ENCODE measurements at places on chromosomes 11 and 22.

DNA sequence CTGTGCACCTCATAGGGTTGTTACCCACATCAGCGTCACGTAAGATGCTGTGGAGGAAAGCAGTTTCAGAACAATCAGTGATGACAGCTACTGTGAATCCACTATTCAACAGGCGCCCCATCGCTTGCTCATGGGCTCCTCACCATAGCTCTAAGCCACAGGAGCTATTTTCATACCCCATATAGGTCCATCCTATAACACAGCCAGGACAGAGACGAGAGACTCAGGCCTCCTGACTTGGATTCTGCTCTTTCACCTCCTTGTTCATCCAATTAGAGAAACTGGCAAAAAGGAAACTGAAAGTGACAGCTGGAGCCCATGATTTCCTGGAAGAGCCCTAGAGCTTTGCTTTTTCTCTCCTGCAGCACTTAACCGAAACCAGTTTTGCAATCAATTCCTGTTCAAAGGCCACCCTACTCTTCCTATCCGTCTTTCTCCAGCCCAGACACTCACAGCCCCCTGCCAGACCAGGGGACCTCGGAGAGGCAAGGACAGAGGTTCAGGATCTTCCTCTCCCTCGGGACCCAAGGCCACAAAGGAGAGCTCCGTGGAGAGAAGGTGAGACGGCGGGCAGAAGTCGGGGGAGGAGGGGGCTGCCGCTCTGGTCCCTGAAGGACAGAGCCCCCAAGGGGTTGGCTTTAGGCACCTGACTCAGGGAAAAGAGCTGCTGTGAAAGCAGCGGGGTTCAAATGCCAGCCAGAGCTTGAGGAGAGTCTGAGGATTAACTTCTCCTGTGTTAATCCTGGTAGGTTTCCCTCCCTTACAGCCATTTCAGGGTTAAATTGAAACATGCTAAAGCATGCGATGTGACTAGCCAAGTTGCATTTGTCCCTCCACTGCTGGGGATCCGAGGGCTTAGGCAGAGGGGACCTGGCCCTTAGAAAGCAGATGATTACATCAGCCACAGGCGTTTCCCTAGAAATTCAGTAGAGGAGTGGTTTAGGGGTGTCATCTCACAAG lies at the start of gene APOL6:
TSS of gene APOL6 (plus strand) at position 381 of the 960 bp plus-strand sequence. CDS start 7,980 bp downstream, outside the sequence.
- DNase-seq: peak; percentile 23

DNA sequence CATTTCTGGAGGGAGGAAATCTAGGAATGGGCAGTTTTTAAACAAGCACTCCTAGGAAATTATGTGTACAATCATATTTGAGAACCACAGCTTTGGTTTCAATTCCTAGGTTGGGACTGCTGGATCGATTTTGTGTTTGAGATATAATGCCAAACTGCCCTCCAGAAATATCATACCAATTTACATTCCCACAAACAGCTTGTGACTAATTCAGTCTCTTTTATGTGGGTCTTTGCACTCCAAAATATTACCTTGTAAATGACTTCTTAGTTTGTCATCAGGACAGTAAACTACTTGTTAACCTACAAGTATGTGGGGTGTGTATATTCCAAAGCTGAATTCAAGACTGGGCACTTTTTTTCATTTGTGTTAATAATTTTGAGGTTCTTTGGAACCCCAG lies 9.8 kb upstream of the BARX2 start:
- DNase-seq: no peak

DNA sequence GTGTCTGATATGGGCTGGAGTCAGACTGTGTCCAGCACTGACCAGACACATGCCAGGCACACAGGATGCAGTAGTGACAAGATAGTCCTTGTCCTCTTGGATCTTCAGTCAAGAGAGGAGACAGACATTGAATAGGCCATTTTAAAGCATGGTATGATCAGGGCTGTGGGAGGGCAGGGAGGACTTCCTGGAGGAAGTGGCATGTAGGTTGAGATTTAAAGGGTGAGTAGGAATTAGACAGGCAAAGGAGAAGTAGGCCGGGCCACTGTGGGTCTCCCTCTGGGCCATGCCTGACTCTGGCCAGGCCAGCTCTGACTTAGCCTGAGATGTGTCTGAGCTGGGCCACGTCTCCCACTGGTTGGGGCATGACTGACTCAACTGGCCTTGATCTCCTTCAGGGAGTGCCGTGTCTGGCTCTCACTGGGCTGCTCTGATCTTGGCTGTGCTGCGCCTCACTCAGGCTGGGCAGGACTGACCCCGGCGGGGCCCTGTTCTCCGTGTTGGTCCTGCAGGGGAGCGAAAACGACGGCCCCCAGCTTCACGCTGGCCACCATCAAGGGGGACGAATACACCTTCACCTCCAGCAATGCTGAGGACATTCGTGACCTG lies 71.2 kb downstream of the MYO7A start:
- DNase-seq: no peak

DNA sequence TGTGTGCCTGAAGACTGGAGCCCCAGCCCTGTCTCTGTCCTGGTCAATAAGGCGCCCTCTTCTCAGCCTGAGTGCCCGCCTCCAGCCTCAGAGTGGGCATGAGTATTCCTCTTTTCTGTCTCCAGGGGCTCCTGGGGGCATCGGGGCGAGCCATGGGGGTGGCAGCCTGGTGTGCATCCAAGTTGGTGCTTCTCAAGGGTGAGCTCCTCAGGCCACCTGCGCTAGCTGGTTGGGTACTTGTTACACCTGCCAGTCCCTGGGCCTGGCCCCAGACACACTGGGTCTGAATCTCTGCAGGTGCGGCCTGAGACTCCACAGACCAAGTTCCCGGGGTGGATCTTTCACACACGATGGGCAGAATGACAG lies 168.6 kb upstream of the B3GAT1 start:
- no peak for DNase-seq

GRCh38 chr11:13040969-13041561 lies 31.9 kb downstream of the RASSF10 start:
- DNase-seq: no peak

GRCh38 chr11:72083414-72083813 lies 2.8 kb downstream of the LRRC51 start:
- no peak for DNase-seq

GRCh38 chr11:91761406-91762025 lies 463.1 kb upstream of the FAT3 start:
- DNase-seq: no peak

GRCh38 chr11:16469968-16470367 lies 113.6 kb upstream of the SOX6 start:
- no peak for DNase-seq

DNA sequence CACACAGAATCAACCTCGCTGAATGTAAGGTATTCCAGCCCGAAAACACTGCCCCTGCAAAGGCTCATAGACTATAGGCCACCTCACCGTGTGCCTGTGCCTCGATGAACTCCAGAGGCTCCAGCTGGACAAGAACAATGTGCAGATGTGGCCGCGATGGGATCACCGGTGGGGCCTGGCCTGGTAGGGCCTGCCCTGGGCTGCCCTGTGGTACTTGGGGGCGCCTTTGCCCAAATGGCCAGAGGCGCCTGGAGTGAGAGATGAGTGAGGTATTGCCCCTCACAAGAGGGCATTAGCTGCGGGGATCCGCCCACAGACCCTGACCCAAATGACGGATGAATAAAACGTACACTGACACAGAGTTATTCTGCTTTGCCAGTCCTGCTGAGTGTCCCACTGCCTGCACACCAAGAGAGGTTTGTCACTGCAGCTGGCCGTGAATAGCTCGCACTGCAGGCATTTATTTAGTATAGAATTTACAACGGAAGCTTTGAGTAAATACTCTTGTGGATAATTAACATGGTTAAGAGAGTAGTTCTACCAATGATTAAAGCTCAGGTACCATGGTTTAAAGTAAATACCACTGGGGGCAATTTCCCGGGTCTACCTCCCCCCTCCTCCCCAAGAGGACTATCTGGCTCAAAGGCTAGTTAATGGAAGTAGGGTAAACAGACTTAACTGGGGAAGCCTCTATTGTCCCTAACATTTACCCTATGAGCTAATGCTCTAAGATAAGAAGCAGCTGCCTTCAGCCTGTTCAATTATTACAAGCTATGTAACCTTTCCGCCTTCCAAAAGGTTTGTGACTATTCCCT lies 101.1 kb upstream of the IGLL5 start:
- DNase-seq: no peak

DNA sequence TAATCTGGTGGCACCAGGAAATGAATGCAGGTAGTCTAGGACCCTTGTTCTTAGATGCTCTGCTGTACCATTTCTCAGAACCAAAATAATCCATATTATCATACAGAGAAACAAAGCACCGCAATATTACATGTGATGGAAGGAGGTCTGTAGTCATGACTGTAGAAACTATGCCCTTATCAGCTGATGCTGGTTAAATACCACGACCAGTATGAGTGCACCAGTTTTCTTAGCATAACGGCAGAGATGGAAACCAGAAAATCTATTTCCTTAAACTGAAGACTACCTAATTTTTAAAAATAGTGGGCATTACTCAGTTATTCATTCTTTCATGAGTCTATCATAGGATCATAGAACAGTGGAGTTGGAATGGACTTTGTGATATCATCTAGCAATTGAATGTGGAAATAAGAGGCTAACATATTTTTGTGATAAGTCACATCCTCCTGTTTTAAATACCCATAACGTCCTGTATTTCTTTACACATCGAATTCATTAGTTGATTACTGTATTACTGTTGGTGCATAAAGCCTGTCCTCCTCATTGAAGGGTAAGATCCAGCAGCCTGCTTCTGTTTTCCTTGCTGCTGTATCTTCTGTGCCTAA lies 15.1 kb downstream of the JHY start:
- DNase-seq: no peak

GRCh38 chr11:121721448-121721847 lies 268.7 kb upstream of the SORL1-AS1 start:
- no peak for DNase-seq

GRCh38 chr11:124898263-124898680 lies 607 bp upstream of the ROBO4 start:
- no peak for DNase-seq
